ENCODE measurements at places on chromosomes 2 and 18.

DNA sequence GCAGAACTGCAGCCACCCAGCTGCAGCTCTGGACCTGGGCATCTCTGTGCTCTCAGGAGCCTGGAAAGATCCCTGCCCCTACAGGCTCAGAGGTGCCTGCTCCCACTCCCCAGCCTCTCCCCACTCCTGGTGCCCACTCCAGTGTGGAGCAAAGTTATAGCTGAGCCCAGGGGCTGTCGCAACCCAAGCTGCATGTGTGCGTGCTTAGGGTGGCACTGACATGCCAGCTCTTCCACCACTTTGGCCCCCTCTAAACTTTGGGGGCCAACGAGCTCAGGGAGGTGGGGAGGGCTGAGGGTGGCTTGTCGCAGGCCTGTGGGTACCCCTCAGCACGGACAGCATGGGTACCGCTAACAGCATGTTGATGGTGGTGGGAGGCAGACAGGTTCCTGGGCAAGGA lies 126.3 kb upstream of the FHL2 start:
- DNase-seq: no peak

- no peak for DNase-seq
Observed at GRCh38 chr2:191266201-191266600, 21.0 kb downstream of the MYO1B start.

DNA sequence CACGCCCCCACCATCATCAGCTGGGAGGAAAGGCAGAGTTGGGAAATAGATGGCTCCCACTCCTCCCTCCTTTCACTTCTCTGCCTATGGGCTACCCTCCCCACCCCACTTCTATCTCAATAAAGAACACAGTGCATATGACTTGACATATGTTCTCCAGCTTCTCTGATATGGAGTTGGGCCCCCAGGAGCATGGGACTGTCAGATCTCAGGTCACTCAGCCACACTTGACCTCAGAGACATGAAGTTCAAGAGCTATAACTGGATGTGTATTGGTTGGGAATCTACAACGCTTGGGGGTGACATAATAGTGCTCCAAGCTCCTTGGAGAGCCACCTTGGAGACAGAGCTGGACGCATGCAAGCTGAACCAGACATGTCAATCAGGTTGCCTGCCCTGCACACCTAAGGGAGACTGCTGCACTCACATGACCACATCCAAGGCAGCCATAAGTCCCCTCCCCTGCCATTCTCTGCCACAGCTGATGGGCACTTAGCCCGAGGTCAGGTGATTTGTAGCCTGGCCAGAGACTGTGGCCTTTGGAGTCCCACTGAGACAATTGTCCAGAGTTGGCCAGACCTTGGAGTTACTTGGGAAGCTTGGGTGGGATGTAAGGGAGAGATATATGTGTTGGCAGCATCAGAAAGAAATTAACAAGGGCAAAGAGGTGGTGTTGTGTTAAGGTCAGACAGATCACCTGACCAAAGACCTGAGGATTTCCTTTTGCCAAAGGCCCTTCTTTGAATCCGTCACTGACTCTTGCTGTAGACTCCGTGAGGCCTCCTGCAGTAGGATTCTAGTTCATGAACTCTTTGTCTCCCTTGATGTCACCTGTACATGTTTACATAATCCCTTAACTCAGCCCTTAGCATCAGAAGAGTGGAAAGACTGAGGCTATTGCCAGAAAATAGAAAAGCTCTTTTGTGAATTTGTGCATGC lies 3.7 kb downstream of the INHA start:
- DNase-seq: no peak

GRCh38 chr18:35851286-35851970 lies 121.1 kb upstream of the RMP24 start:
- DNase-seq: no peak

DNA sequence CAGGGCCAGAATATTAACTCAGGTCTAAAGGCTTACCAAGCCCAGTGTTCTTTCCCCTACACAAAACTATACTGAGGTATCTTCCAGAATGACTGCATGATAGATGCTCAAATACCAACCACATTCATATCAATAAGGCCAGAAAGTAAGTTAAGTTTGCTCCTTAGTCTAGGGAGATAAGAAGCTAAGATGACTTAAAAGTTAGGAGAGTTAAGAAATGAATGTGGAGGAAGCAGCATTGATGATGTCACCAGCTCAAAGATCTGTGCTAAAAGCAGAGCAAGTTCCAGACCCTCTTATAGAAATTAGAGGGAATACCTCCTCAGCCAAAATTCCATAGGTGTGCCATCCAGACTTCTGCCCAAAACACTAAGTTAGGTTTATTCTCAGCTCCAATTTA lies 6.1 kb downstream of the PPP4R1 start:
- DNase-seq: no peak

- no peak for DNase-seq
Observed at GRCh38 chr2:209305026-209305425, 118.8 kb upstream of the MAP2 start.

- DNase-seq: no peak
Observed at GRCh38 chr2:226491112-226491511, 308.5 kb downstream of the IRS1 start.

- no peak for DNase-seq
Observed at GRCh38 chr2:233130024-233130423, 69.9 kb downstream of the INPP5D start.

DNA sequence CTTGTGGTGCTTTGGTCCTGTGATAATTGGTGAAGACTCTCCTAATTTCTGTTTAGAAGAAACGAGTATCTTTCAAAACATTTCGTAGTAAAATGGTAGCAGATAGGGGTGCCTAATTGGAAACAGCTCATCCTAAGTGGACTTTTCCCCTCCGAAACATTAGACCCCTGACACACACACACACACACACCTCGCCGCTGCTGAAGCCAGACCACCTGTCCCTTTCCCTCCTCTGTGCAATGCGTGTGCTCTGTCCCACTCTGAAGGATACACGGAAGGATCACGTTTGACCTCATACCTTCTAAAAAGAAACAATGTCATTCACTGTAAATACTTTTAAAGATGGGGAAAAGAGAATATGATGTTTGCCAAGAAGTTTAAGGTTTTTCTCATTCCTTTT lies 36.2 kb upstream of the TMEM87B start:
- DNase-seq: no peak
